ENCODE measurements at places on chromosomes 4 and X. TPM values are rescaled to one million over a fixed set of nuclear protein-coding genes. Genes with fewer than 3 reads are reported as not detected.

GRCh38 chrX:20595928-20596575 is 329.3 kb upstream of the RPS6KA3 start:
- DNase-seq: no peak

DNA sequence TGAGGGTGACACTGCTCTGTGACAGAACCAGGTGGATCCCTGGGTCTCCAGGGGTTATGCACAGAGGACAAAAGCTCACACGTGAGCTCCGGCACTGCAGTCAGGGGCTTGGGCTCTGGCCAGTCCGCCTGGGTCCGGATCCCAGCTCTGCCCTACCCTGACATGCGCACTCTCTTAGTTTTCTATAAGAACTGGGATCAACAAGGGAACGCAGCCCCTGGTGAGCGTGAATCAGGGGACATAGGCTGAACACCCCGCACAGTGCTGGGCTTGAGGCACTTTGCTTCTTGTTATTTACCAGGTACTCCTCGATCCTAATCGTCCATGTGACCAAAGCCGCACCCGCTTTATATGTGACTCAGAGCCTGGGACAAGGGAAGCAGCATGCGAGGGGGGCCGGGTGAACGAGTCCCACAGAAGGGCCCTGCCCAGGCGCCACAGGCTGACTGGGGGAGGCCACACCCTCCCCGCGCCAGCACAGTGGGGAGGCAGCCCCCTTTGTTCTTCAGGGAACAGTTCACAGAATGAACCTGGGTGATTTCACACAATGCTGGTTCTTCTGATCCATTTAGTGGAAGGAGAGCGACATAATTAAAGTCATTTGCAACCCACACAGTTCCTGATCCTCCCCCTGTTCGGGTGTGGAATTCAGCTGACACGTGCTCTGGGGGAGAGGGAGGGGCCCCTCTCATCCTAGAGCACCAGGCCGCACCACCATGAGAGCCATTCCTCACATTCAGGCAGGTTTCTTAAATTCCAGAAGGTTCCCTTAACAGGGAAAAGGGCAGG is 55.5 kb downstream of the WFS1 start:
- no peak for DNase-seq

- no peak for DNase-seq
Observed at GRCh38 chr4:168674866-168675265, 178.0 kb downstream of the PALLD start.

GRCh38 chr4:75432683-75433082 is 81.5 kb downstream of the RCHY1 start:
- DNase-seq: peak; percentile 2

- DNase-seq: no peak
Observed at GRCh38 chr4:8332891-8333331, 63.4 kb downstream of the HTRA3 start.

DNA sequence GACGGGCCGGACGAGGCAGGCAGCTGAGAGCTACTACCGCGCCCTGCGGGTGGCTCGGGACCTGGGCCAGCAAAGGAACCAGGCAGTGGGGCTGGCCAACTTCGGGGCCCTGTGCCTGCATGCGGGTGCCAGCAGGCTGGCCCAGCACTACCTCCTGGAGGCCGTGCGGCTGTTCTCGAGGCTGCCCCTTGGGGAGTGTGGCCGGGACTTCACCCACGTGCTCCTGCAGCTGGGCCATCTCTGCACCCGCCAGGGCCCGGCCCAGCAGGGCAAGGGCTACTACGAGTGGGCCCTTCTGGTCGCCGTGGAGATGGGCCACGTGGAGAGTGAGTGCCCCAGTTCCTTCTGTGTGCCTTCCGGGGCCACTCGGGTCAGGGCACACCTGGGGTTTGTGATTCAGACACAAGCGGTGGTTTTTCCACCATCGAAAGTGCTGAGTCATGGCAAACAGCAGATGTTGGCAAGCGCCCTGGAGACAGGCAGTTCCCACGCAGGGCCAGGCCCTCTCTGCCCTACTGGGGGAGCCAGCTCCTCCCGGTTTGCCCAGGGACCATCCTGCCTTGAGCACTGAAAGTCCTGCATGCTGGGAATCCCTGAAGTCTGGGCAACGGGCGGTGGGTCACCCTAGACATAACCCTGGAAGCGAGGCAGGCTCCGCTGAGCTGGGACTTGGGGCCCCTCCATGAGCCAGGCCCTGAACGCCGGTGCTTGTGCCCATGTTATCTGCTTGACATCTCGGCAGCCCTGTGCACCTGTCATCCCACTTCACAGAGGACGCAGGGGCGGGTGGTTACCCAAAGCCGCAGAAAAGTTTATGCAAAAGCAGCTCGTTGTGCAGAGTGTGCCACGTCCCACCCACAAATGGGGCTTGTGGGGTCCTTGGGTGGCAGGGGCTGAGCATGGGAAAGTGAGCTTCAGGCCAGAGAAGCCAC is 29.5 kb downstream of the SH3TC1 start:
- peak; percentile 82 for DNase-seq

GRCh38 chr4:69858690-69859089 is 1.3 kb downstream of the SULT1E1 start:
- no peak for DNase-seq

DNA sequence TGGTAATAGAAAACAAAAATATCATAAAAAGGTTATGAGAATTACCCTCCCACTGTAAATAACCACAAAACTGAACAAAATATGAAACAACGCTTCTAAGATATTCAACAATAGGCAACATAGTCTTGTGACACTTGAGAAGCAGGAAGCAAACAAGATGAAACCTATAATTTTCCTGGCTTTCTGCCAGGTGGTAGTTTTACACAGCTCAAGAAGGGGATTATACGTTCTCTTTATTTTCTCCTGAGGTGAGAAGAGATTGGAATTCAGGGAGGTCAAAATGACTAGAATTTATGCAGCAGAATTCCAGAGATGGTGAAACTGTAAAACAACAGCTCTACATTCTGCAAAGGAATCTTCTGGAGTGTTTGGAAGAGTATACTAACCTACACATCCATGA is 186.0 kb downstream of the HHIP start:
- peak; percentile 1 for DNase-seq

GRCh38 chrX:33126469-33126868 is 84.9 kb downstream of the DMD start:
- DNase-seq: no peak

- no peak for DNase-seq
Observed at GRCh38 chr4:16827794-16828724, 70.4 kb downstream of the LDB2 start.

DNA sequence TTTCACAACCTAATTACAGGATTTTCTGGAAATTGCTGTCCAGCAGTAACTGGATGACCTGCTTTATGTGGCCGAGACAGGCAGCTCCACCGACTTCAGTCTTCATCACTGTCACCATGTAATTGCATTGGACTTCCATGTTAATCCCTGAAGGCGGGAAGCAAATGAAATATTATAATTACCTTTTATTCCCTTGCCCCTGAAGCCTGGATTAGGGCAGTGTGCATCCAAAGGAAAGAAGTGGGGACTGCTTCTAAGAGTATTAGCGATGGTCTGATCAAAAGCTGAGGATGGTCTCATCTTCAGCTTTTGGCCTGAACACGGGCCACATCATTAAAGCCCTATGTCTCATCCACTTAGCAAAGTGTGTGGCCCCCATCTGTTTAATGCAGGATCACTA is 311.6 kb upstream of the GALNT7 start:
- DNase-seq: no peak

DNA sequence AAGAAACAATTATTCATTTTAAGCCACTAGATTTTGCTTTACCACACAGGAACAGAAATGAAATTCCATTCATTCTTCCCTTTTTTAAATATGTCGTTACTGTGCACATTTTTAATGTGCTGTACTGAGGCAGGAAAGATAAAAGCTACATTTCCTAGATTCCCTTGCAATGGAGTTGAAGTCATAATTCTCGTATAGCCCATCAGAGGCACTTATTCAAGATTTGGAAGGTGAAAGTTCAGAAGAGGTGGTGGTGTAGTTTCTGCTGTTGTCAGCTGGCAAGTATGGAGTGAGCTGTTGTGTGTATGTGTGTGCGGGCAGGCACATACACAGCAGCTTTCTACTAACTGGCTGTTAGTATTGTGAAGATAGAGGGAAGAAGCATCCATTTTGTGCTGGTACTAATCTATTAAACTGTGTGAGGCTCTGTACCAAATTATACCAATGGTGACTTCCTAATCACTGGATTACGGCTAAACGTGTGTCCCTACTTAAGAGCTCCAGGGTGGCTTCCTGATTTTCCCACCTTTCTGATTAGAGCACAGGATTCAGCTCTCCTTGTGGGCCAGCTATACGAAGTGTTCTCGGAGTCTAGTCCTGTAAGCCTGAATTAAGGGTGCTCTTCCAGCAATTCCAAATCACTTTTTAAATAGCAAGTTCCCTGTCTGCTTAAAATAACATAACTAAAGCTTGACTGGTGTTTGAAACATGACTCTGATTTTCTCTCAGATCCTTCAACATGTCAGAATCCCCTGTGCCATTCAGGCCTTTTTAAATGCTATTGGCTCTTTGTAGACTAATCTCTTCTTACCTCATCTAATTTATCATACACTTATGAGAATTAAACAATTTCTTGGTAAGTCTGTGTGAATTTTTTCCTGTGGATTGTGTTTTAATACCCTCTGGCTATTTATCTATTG is 43.8 kb downstream of the PDS5A start:
- no peak for DNase-seq

DNA sequence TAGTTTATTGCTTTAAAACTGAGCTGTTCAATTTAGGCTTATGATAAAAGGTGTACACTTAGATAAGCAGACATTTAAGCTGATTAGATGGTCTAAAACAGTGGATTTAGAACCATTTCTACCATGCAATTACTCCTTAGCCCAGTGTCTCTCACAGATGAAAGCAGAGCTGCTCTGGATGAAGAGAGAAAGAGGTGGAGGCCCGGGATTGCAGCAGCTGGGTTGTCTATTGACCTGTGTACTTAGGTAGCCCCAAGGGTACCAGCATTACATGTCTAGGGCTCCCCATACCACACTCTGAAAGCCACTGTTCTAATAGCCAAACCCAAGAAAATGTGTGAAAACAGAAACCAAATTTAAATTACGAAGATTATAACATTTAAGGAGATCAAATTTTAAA is 86.0 kb upstream of the GIMD1 start:
- DNase-seq: no peak

- DNase-seq: no peak
Observed at GRCh38 chrX:69142788-69143469, 22.3 kb downstream of the PJA1 start.

- DNase-seq: no peak
Observed at GRCh38 chrX:24202465-24203031, 53.0 kb downstream of the ZFX start.

DNA sequence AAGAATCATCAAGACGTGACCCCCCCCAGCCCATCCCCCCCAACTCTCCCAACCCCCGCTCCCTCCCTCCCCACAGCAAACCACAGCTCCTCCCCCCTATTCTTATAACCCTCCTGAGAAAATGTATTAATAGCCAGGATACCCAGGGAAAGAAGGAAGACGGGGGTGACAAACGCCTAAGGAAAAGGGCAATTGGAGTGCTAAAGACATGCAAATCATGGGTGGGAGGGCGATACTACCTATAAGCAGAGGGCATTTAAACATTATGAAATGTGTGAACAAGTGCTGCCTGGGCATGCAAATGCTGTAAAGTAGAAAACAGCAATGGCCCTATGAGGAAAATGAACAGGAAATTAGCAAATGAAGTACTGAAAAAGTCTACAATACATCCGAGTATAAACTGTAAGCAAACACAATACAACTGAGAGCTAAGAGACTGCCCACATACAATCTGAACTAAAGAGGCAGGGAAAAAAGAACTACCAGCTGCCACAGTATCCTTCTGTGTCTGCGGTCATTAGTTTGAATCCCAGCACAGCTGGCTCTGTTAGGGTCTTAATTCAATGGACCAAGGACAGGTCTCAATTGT is 2.4 kb downstream of the CXXC4 start:
- DNase-seq: no peak

DNA sequence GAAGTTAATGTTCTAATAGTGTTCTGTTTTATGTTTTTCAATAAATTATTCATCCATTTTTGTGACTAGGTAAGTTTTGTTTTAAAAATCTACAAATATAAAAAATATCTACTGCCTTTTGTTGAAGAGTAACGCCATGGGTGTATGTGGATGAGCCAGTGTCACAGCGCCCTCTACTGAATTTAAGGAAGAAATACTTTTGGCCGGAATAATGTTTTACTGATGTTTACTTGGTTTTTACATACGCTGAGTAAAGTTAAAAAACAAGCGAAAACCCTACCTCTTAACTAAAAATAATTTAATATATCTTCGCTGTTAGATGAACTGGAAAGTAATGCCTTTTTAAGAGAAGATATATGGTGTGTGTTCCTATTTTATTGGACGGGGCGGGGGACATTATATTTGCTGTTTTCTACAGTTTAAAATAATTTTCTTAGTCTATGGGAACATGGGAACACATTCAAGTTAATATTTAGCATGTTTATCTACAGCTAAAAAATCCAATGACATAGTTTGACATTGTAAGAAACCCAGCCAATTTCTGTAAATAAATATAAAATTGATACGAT is 86.1 kb downstream of the CPE start:
- DNase-seq: peak; percentile 9

DNA sequence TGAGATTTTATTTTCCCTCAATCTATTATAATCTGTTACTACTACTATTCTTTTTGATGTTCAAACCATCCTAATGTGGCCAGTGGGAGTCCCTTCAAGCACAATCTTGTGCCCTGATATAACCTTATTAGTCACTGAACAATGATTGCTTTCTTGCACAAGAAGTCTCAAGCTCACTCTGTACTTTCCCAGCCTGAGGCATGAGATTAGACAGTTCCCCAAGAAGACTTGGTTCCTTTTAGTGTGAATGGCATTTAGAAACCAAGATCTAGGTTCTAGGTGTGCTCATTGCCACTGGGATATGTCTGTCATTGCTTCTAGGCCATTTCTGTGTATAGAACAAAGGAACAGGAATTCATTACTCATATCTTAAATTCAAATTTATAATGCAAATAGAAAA is 28.0 kb upstream of the RBM41 start:
- DNase-seq: no peak

DNA sequence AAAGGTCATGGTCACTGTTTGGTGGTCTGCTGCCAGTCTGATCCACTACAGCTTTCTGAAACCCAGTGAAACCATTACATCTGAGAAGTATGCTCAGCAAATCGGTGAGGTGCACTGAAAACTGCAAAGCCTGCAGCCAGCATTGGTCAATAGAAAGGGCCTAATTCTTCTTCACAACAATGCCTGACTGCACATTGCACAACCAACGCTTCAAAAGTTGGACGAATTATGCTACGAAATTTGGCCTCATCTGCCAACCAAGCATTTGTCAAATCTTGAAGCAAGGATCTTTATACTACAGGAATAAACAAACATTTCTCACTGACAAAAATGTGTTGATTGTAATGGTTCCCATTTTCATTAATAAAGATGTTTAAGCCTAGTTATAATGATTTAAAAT is 90.4 kb downstream of the EIF4E start:
- no peak for DNase-seq

- no peak for DNase-seq
Observed at GRCh38 chr4:122899682-122900081, 22.7 kb downstream of the NUDT6 start.

The AWAT2 gene
- not detected for total RNA-seq

The IBSP gene
- not detected for total RNA-seq

The ADGRG4 gene
- not detected for total RNA-seq

The CABS1 gene
- total RNA-seq: not detected

The HSFX3 gene
- not detected for total RNA-seq

The SPATA4 gene
- total RNA-seq: not detected

The CXCL6 gene
- not detected for total RNA-seq

The SOD3 gene
- not detected for total RNA-seq

The NLGN4X gene
- not detected for total RNA-seq

The CT45A10 gene
- not detected for total RNA-seq

The SHOX gene
- not detected for total RNA-seq

The GIMD1 gene
- total RNA-seq: not detected

The DUSP21 gene
- total RNA-seq: not detected
